Neural crest cell (in vitro differentiated cells): ENCODE measurements at places on chromosomes 6 and 20.

DNA sequence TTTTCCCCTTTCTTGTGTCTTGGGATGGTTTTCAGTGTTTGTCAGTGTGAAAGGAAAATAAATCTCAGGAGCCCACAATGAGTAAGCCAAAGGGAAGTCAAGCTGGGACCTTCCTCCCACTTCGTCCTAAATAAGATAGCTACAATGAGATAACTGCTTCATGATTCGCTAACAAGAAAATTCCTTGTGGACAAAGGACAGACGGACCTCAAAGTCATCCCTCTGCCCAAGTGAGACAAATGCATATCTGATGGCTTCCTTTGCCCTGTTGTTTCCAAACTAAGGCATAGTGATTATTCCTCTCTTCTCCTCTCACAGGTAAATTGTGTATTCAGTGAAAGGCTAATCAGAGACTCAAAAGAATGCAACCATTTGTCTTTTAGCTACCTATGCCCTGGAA is 26.1 kb upstream of the ADTRP start:
- DNase-seq, result no peak

DNA sequence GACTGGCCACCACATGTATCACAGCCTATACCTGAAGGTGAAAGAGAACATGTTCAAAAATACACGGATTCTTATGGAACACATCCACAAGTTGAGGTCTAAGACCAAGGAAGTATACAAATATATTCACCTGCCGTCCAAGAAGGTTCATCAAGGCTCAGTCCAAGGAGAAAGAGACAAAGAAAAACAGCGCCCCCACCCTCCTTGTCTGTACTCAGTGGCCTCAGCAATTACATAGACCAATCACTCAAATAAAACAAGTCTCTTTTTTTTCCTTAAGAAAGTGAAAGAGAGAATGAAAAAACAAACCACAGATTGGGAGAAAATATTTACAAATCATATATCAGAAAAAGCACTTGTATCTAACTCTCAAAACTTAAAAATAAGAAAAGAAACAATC is 19.5 kb downstream of the CPXM1 start:
- no peak for DNase-seq

GRCh38 chr6:21080221-21080620 is 513.3 kb upstream of the SOX4 start:
- no peak for DNase-seq

DNA sequence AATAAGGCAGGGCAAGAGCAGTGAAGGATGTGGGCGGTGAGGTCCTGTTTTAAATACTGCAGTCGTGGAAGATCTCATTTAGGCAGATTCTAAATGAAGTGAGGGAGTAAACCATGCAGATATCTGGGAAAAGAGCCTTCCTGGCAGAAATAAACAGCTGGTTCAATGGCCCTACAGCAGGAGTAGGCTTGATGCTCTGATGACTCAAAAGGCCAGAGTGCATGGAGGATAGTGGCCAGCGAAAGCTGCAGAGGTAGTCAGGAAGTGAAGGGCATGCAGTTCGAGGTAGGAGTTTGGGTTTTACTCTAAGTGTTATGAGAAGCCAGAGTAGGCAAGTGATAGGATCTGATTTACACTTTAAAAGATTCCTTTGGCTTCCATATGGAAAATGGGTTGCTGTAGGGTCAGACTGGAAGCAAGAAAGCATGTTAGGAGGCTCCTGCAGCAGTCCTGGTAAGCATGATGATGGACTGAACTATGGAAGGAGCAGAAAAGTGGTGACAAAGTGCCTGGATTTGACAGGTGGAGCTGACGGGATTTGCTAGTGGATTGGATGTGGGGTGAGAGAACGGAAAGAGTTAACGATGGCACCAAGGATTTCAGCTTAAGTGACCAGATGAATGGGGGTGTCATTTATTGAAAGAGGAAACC is 150.0 kb downstream of the GJA10 start:
- DNase-seq, result no peak

- no peak for DNase-seq
Observed at GRCh38 chr6:53032849-53033248, 32.4 kb upstream of the FBXO9 start.

- no peak for DNase-seq
Observed at GRCh38 chr6:141677598-141678211, 455.0 kb upstream of the GJE1 start.

GRCh38 chr6:38671885-38672467 is 31.0 kb downstream of the GLO1 start:
- DNase-seq, result peak; percentile 11

- DNase-seq, result no peak
Observed at GRCh38 chr6:106694343-106694742, 65.0 kb downstream of the QRSL1 start.

- no peak for DNase-seq
Observed at GRCh38 chr6:5751525-5752390, 255.0 kb downstream of the NRN1 start.

DNA sequence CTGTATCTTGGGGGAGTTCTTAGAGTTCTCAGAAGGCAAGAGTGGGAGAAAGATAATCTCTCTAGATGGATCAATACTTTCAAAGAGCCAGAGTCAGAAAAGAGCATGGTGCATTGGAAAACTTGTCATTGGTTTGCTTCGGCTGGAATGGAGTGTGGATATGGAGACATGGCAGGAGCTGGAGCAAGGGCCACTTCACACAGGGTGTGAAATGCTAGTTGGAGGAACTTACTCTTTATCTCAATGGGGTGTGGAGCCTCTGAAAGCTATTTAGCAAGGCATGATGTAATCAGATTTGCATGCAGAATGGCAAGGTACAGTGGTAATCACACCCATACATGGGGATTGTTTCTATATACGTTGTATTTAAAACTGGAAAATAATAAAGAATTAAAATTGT is 31.5 kb upstream of the PAQR8 start:
- no peak for DNase-seq

GRCh38 chr6:157182503-157183264 is 140.6 kb downstream of the TMEM242 start:
- no peak for DNase-seq

- DNase-seq, result no peak
Observed at GRCh38 chr6:166803471-166803870, 152.9 kb downstream of the RNASET2 start.

DNA sequence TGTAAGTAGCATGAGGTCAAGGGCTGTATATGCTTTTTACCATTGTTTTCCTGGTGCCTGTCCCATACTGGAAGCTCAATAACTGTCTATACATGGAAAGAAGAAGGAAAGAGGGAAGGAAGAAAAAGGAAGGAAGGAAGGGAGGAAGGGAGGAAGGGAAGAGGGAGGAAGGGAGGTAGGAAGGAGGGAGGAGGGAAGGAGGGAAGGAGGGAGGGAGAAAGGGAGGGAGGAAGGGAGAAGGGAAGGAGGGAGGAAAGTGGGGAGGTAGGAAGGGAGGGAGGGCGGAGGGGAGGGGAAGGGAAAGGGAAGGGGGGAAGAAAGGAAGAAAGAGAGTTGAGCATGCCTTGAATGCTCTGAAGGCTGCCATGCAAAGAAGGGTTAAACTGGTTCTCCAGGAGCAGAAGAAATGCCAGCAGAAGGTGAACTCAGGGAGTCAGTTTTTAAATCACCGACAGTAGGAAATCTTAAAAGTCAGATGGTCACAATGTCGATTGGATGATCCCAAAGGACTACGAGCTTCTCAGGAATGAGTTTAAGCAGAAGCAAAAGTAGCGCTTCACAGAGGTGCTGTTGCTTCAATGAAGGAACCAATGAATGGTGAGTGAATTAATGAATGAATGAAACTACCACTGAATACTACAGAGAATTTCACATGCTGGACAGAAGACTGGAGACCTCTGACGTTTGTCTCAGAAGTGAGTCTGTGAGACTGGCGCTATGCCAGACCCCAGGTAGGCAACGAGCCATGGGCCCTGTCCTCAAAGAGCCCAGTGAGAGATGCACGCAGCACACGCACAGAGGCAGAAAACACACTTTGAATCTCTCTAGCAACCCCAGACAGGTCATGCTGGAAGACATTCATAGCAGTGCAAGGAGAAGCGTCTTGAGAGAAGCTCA is 117.6 kb downstream of the MRPL14 start:
- no peak for DNase-seq
